H9 (cell line): ENCODE measurements at places on chromosomes 16 and 17.

GRCh38 chr16:1471569-1472194, 3.1 kb downstream of the CLCN7 start:
- no peak for DNase-seq

GRCh38 chr16:82990155-82990554, 363.4 kb downstream of the CDH13 start:
- no peak for DNase-seq

- DNase-seq = no peak
Measured at GRCh38 chr16:4803401-4803844, 990 bp upstream of the ROGDI start.

DNA sequence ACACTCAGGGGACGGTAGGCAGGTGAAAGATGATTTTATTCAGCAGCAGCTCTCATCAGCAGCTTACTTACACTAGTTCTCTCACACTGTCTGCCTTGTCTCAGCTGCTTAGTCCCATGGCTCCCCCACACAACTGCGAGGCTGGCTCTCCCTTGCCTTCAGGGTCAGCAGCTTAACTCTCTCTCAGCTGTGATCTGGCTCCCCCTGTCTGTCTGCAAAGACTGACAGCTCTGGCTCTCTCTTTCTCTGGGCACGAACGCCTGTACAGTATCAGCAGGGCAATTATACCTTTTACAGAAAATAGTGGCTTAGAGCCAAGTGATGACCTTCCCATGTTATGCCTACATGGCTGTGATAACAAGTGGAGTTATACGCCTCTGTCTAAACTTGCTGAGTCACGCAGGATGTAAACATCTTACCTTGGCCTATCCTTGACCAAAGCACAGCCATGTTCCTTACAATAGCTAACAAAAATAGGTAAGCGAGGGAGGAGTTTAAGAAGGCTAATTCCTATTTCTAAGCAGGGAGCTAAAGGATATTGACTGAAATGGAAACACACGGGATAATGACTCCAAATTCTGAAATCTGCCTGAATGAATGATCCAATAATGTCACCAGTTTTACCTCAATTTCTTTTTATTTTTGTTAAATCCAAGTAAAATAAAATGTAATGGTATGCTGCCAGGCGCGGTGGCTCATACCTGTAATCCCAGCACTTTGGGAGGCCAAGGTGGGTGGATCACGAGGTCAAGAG, 1.1 kb upstream of the NDUFAB1 start:
- DNase-seq = peak; percentile 79

- no peak for DNase-seq
Measured at GRCh38 chr17:37713624-37714023, 31.2 kb downstream of the HNF1B start.

DNA sequence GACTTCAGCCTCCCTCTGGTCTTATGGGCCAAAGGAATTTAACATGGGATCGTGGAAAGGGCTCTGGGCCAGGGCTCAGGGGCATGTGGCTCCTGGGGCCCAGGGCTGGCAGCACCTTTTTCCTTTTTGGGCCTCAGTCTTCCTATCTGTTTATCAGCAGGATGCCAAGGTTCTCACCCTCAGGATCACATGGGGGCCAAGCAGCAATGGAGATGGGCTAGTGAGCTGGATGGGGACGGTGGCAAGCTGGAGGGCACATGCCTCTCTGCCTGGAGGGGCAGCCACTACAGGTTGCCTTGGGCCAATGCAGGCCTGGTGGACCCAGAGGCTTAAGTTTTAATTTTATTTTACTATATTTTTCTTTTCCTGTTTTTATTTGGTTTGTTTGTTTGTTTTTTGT, 95.4 kb downstream of the CYLD start:
- DNase-seq = peak; percentile 8

- no peak for DNase-seq
Measured at GRCh38 chr17:56085576-56086267, 67.6 kb upstream of the ANKFN1 start.

DNA sequence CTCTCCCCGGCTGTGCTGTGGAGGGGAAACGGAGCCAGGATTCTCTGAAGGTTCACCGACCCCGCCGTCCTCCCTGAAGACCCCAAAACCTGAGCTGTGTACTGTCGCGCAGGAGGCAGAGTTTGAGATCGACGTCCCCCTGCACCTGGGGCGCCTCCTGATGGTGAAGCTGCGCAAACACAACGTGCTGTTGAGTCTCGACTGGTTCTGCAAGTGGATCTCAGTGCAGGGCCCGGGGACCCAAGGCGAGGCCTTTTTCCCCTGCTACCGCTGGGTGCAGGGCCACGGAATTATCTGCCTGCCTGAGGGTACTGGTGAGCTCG, 62.6 kb upstream of the TEKT1 start:
- DNase-seq = peak; percentile 88

GRCh38 chr16:49498666-49499413, 125.2 kb downstream of the C16orf78 start:
- DNase-seq = no peak
